ENCODE measurements at places on chromosomes 12 and 14.
A peak's percentile ranks its signal among the peaks of the same experiment; 100 is the strongest.

GRCh38 chr14:67487937-67488893 is at the start of gene TMEM229B:
Gene TMEM229B (minus strand): TSS chr14:67488721. CDS start chr14:67473923, 14,798 bp downstream.
- no peak for DNase-seq

DNA sequence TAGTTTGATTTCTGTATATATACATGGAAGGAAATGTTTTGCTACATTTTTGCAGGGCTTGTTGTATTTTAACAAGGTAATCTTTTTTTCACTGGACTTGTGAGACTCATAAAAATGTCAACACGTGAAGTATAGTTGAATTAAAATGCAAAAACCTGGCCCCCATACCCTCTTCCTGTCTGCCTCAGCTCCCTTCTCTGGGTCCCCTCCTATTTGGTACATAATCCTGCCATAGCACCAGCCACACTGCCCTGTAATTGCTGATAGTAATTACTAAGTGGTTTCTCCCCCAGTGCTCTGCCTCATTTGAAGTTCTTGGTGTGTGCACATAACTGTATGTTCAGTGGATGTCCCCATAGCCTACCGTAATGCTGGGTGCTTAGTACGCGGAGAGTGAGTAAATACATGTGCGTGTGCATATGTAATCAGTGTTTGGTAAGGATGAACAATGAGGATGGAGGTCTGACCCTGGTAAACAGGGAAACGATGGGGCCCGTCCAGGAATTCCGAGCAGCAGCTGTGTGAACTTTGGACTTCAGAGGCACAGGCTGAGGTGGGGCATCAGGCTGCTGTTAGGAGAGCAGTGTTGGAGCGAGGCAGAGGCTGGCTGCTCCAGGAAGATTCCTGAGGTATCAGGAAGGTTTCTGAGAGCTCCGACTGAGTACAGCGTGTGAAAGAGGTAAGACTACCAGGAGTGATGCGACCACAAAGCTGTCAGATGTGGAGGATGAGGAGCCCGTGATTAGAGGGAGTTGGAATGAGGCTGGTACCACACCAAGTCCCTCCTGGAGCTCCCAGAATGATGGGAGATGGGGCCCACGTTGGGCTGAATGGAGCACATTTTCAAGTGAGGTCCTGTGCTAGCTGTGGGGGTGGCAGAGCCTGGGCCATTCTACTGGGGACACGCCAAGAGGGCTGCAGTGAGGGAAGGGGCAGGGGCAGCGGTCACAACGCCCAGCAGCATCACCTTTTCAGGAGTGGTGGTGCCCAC is 106.8 kb downstream of the PELI2 start:
- no peak for DNase-seq

- DNase-seq = no peak
Observed at GRCh38 chr12:68899251-68899771, 33.7 kb downstream of the CPM start.

DNA sequence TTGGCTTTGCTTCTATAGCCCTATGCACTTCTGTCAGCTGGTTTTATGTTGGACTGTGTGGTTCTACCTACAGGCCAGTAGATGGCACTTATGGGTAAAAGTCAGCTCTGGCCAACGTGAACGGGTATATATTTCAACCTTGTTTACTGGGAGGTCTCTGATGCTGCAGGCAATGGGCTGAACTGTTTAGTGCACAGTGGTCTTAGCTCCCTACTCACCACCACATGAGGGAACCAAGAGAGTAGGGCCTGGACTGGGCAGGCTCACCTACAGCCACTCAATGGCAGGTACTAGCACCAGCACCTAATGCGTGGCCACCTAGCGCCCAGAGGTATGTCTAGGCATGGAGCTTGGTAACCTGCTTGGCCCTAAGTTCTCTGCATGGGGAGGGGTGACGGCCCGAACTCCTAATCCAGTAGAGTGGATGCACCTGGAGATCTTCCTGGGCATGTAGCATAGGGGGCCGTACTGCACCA is 481.8 kb downstream of the TMEM117 start:
- DNase-seq = no peak

DNA sequence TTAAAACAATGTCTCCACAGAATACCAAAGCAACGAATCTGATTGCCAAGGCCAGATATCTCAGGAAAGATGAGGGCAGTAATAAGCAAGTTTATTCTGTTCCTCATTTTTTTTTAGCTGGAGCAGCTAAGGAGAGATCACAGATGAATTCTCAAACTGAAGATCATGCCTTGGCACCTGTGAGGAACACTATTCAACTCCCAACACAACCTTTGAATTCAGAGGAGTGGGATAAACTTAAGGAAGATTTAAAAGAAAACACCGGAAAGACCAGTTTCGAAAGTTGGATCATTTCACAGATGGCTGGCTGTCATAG is 994 bp downstream of the PRORP start:
- no peak for DNase-seq

DNA sequence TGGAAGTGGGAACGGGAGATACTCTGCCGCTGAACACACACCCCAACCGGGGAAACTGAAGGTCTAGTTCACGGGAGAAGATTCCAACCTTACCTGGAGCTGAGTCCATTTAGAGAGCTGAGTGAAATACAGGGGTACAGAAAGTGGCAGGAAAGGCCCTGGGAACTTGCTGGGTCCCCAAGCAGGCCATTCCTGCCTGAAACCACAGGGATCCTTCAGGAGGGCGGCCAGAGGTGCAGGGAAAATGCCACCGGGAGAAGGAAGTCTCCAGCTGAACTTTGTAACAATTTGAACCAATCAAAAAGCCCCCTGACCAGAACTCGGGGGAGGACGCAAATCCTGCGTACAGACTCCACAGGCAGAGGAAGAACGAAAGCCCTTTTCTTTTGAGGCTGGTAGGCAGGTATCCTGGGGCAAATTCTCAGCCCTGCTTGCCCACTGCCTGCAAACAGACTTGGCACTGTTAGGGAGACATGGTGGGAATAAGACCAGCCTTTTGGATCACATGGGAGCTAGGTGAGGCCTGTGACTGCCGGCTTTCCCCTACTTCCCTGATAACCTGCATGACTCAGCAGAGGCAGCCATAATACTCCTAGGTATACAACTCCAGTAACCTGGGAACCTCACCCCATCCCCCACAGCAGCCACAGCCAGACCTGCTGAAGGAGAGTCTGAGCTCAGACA is 170.9 kb downstream of the SEC23A start:
- DNase-seq = no peak

- DNase-seq = no peak
Observed at GRCh38 chr14:23097786-23098185, 2.5 kb downstream of the C14orf119 start.

- no peak for DNase-seq
Observed at GRCh38 chr14:34034447-34035176, 83.7 kb upstream of the EGLN3 start.

DNA sequence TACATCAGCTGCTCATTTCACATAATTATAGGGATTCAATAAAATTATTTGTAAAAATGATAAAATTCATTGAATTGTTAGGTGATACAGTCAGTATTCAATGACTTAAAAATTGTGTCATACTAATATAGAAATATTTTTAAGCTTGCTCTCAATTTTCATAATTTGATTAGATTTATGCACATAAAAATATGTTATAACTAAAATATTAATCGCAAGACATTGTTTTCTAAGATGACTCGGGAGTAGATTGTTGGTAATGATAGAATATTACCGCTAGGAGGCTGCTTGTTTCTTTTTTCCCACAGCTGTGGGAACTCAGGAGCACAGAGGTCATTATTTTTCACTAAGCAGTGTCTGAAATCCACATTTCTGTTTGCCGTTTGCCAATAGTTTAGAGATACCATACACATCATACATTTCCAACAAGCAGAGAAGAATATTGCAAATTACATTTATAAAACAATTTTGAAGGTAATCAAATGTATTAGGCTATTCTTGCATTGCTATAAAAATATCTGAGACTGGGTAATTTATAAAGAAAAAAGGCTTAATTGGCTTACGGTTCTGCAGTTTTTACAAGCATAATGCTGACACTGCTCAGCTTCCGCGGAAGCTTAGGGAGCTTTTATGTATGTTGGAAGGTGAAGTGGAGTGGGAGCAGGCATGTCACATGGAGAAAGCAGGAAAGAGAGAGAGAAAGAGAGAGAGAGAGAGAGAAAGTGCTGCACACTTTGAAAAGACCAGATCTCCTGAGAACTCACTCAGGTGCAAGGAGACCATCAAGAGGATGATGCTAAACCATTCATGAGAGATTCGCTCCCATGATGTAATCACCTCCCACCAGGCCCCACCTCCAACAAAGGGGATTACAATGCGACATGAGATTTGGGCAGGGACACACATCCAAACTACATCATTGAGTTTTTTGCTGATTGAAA is 9.2 kb downstream of the CD69 start:
- DNase-seq = no peak

DNA sequence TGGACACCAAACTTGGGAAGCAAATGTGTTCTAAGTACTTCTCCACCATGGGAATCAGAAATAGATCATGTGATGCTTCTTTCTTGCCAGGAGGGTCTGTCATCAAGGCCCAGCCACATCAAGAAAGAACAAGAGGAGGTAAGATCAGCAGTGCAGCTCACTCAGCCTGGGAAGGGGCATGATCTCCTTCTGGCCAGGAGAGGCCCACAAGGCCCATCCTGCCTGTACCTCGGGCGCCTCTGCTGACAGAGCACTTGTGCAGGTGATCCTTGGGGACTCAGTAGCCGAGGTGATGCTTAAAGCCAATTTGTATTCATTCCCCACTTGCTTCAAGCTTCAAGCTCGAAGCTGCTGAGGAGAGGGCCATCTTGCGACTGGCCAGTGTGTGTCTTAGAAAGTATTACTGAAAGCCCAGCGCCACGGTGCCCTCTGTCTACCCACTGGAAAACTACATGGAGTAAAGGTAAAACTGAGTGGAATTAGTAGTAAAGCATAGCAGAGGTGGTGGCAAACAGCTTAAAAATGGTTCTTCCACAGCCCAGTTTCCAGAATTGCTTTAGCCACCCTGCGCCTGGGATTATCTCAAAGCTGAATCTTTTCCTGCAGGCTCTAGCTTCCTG is 26.2 kb downstream of the RTRAF start:
- no peak for DNase-seq

- DNase-seq = no peak
Observed at GRCh38 chr12:92747151-92747550, 44.4 kb downstream of the PLEKHG7 start.

GRCh38 chr14:47252802-47253201 is 422.6 kb downstream of the MDGA2 start:
- DNase-seq = no peak

DNA sequence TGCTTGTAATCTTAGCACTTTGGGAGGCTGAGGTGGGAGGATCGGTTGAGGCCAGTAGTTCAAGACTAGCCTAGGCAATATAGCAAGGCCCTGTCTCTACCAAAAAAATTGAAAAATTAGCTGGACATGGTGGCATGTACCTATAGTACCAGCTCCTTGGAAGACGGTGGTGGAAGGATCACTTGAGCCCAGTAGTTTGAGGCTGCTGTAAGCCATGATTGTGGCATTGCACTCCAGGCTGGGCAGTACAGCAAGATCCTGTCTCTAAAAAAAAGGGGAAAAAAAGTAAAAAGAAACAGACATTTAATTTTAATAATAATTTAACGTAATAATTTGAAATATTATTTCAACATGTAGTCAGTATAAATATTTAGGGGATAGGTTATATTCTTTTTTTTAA is 16.1 kb downstream of the MON2 start:
- no peak for DNase-seq

GRCh38 chr14:60723116-60723906 is 840 bp downstream of the SIX4 start:
- peak; percentile 68 for DNase-seq

DNA sequence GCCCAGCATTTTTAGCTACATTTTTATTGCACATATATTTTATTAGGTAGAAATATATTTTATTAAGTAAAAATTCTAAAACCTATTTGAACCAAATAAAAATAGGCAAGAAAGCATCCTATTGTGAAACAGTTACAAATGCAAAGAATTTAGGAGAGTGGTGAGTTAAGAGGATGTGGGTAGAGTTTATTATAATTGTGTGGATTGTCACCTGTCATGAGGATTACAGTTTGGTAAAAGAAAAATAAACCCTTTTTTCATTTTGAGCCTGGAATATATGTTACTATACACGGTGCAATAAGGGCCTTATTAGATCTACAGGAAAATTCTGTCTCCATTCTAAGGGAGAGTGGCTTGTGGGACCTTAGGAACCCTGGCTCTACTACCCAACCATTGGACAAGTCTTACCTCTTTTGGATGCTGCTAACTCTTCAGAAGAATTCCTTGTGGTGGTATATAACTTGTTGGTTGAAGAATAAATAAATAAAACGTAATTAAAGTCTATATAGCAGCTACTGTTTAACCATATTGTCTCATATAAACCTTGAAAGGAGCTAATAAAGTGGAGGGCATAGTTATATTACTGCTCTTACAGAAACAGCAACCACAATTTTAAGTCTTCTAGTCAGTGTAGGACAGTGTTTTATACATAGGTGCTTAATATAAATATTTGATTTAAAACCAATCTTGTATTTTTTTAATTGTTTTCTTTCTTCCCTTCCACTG is 67.8 kb downstream of the FGD4 start:
- no peak for DNase-seq

- no peak for DNase-seq
Observed at GRCh38 chr12:75207338-75208083, 2.1 kb downstream of the KCNC2 start.

GRCh38 chr12:104137001-104137901 is 759 bp downstream of the NFYB start:
- peak; percentile 66 for DNase-seq

GRCh38 chr14:23439107-23439835 is 3.8 kb upstream of the MYH7 start:
- DNase-seq = no peak

- DNase-seq = no peak
Observed at GRCh38 chr14:56461276-56462275, 118.0 kb upstream of the TMEM260 start.

DNA sequence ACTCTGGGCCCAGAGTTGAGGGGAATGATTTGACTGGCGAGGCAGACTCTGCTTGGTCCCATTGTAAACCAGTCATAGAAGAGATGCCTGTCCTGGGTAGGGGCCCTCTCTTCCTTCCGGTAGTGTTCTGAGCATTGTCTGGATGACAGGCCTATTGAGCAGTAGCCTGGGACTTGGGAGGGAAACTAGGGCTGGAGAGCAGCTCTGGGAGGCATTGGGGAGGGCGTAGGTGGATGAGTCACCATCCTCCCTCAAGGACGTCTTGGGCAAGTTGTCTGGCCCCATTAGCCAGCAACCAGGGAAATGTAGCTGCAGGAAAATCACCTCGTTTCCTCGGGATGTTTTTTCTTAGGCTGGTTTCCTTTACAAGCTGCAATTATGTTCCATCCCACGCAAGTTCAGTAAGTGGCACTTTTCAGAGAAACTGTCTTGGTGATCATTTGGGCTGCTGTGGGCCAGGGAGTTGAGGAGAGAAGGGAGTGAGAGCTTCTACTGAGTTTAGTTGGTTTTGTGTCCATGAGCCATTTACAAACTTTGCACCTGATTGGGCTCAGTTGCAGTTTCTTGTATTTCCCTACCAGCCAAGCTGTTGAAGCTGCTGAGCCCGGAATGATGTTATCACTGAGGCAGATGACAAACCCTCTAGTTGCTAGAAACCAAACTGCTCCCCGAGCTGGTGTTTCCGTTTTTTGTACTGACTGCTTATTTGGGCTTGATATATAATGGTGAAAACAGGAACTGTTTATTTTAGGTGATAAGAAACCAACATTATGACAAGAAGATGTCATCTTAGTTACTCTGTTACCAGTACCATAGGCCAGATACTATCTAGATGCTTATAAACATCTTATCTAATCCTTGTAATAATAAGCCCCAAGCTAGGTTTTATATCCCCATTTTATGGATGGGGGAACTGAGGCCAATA is 147.6 kb downstream of the CHST11 start:
- DNase-seq = peak; percentile 75

GRCh38 chr14:68840454-68840853 is 47.6 kb upstream of the ZFP36L1 start:
- DNase-seq = no peak

All from sciatic nerve (tissue), 2 donors.